Stomach (tissue), 19 donors: ENCODE measurements at places on chromosomes 2 and 18.

DNA sequence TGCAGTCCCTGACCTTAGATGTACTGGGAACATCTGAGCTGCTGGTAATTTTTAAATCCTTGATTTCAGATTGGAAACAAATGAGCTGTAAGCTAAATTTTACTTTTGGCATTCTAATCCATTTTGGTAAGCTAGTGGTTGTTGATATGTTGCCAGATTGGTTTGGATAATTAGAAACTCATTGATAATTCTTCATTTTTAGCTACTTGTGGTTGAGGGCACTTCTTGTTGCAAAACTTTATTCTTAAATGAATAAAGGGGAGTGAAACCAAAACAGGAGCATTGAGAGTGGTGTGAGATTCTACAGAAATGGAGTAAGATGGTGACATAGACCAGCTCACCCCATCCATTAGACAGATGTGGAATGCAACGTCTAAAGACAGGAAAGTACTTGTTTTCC, 64.5 kb downstream of the ITGB1BP1 start:
- no peak overlapping the region for H3K27ac ChIP-seq
- no peaks in the 10 kb centered on the region for H3K27me3 ChIP-seq

DNA sequence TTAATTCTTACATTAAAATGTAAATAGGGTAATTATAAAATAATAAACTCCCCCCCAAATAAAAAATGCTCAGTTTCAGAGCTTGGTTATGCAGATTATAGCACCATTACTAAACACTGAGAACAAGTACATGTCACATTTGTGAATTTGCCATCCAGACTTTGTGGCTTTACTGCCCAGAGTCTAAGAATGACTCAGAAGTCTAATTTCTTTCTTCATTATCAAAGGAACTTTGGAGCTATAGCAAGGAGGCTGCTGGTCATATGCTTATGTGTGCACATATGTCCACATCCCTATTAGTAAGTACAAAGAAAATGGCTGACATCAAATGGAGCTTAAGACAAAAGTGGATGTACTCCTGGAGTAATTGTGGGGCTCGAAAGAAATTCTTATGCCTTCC, 248.5 kb upstream of the SESTD1 start:
- no peaks in the 10 kb centered on the region for H3K27me3 ChIP-seq
- no peak overlapping the region for H3K4me3 ChIP-seq
- H3K27ac ChIP-seq = no peak overlapping the region
- H3K36me3 ChIP-seq = peaks cover 6% of the 10 kb centered on the region
- DNase-seq = no peak
- H3K4me1 ChIP-seq = no peaks in the 10 kb centered on the region

DNA sequence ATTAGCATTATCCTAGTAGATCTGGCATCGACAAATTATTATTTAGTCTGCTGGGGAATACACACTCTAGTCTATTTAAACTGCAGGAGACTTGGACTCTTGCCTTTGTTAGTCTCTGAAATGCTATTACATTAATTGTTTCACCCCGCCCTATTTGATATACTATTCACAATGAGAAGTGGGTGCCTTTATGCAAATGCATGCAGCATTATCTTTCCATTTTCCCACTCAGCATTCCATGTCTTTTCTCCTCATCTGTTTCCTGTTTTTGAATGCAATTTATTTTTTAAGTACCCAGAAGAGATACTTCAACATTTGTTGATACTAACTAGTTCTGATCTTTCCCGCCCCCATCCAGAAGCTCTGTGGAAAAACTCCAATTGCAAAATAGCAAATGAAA, 395.3 kb upstream of the NXPH2 start:
- H3K27ac ChIP-seq = no peak overlapping the region
- H3K4me1 ChIP-seq = no peaks in the 10 kb centered on the region
- H3K36me3 ChIP-seq = no peaks in the 10 kb centered on the region
- DNase-seq = no peak

- H3K4me1 ChIP-seq = peaks cover 13% of the 10 kb centered on the region
- no peaks in the 10 kb centered on the region for H3K27me3 ChIP-seq
- H3K27ac ChIP-seq = no peak overlapping the region
- no peaks in the 10 kb centered on the region for H3K36me3 ChIP-seq
- no peak for DNase-seq
Measured at GRCh38 chr2:105521176-105521575, 122.3 kb upstream of the FHL2 start.
